Glomerular endothelial cell (primary cell): ENCODE measurements at places on chromosomes 7 and 10.

GRCh38 chr7:159114981-159115380, 29.7 kb downstream of the VIPR2 start:
- DNase-seq = no peak

DNA sequence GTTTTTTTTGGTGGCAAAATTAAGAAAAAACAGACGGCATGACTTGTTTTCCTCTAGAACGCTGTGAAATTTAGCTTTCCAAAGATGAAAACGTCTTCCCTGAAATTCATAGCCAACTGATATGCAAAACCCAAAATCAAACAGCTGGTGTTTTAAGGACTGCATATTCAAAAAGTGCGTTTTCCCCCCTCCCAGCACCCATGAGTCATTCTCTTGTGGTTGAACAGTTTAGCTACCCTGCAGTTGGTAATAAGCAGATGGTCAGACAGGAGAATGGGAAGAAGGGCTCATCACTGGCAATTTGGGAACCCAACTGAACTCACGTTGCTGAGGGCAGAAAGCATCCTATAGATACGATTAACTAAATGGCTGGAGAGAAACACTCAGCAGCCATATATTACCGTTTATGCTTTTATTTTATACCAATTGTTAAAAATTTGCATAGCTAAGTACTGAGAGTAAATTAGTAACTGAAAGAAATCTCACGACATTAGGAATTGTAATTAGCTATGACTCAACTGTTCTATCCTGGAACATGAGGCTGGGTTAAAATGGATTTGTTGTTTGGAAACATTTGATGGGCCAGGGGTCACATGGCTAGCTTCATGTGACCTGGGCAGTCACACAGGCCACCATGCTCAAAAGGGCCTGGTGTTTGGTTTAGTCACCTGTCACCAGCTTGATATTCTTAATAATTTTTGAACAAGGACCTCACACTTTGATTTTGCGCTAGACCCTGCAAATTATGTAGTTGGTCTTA, 343.1 kb downstream of the PHTF2 start:
- no peak for DNase-seq

GRCh38 chr10:118034791-118035261, 11.9 kb downstream of the RAB11FIP2 start:
- no peak for DNase-seq

GRCh38 chr7:101896941-101897340, 79.5 kb downstream of the CUX1 start:
- no peak for DNase-seq

GRCh38 chr7:27148031-27148755, 619 bp upstream of the HOXA6 start:
- DNase-seq = no peak

GRCh38 chr7:391411-391951, 101.5 kb downstream of the FOXL3 start:
- no peak for DNase-seq

DNA sequence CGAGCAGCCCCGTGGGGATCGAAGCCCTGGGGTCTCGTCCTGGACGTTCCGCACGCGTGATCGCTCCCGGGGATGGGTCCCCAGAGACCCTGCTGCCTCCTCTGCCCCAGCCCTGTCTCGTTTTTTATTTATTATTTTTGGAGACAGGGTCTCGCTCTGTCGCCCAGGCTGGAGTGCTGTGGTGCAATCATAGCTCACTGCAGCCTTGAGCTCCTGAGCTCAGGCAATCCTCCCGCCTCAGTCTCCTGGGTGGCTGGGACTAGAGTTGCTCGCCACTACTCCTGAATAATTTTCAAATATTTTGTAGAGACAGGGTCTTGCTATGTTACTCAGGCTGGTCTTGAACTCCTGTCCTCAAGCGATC, 319 bp upstream of the STX1A start:
- DNase-seq = no peak

DNA sequence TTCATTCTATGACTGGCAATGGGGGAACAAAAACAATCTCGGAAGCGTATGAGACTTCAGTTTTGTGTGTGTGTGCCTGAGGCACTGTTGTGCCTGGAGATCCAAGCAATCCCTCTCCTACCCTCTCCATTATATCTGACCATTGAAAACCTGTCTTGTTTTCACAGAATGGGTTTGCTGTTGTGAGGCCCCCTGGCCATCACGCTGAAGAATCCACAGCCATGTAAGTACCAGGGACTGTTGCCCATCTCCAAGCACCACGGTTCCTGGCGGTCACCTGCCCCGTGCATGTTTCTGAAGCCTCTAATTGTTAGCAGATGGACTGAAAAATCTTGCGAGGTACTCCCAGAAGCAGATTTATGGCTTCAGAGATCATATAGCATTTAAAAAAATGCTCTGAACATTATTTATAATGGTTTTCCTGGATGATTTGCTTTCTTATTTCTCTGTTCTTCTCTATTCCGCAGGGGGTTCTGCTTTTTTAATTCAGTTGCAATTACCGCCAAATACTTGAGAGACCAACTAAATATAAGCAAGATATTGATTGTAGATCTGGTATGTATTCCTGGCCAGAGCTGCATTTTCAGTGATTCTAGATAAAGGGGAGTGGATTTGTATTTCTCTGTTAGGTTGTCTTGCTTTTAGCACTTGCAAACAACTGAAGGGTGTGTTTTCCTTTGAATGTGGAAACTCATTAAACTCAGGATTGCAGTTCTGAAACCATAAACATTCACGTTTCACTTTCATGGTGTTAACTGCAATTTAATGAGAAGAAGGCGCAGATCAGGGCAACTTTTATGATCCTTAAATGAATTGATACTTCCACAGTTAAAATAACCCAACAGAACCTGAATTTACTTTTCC, 288.2 kb downstream of the TWIST1 start:
- DNase-seq = no peak

DNA sequence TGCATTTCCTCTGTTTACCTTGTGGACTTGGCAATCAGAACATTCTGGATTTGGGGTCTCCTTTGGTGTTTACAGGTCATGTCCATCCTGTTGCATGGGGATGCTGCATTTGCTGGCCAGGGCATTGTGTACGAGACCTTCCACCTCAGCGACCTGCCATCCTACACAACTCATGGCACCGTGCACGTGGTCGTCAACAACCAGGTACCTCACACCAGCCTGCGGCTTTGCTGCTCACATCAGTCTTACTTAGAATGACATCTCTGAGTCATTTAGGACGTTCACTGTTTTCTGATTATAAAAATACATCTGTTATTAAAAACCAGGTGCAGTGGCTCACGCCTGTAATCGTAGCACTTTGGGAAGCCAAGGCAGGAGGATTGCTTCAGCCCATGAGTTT, 67.0 kb upstream of the ZMIZ2 start:
- no peak for DNase-seq

GRCh38 chr10:77391605-77392235, 245.9 kb downstream of the KCNMA1 start:
- DNase-seq = no peak

DNA sequence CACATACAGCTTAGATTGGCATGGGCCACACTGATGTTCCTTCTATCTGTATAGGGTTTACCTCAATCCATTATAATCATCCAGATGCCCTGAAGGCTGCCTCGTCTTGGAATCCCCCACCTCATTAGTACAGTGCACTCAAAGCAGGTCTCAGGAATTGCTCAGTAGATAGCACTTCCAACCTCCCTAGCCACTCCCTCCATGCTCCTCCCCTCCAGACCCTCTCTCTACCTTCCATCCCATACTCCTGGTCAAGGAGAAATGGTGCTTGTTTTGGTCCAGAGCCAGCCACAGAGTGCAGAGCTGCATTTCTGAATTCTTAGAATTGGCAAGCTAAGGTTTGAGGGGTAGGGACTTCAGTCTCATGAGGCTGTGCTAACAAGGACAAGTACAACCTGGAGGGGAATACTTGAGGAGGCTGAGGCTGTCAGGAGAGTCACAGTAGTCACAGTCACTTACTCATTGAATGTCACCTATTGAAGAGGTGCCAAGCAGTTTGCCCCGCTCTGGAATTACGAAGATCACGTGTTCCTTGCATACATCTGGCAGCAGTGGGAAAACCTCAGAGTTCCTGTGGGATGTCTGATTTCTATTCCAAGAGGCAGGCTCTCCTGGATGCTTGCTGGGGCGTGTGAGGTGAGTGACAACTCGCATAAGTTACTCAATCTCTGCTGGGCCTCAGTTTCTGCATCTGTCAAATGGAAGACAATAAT, 60.7 kb upstream of the ZNF746 start:
- DNase-seq = no peak

GRCh38 chr7:45593121-45593541, 19.0 kb downstream of the ADCY1 start:
- DNase-seq = no peak

GRCh38 chr7:18437101-18437500, 58.4 kb upstream of the HDAC9 start:
- no peak for DNase-seq

GRCh38 chr7:54187886-54188685, 354.1 kb upstream of the VSTM2A start:
- no peak for DNase-seq

GRCh38 chr10:117005527-117006055, 604 bp upstream of the SHTN1 start:
- no peak for DNase-seq
